ENCODE measurements at places on chromosomes 13 and 19.

GRCh38 chr13:67071918-67072598 lies 158.1 kb downstream of the PCDH9 start:
- no peak for DNase-seq

DNA sequence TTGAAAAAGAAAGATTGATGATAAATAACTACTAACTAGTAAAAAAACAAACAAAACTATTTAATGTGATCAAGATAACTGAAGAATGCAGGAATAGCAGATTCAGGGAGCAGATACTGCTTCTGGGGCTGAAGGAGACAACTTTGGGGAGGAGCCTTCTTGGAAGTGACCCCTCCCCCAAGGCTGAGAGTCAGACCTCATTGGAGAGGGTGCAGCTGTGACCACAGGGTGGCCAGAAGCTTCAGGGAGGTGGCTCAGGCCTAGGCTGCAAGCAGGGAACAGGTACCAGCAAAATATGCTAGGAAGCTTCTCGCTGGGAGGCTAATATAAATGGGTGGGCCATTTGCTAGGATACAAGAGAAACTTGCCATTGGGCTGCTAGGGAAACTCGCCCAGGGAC lies 149.9 kb downstream of the MYO16 start:
- no peak for DNase-seq

GRCh38 chr19:53254411-53255341 lies at the start of gene ZNF677:
Gene ZNF677, minus strand, starts transcription at chr19:53254873. Its CDS starts 3,323 bp downstream, at chr19:53251550.
- DNase-seq: peak; percentile 95

GRCh38 chr13:20780317-20780716 lies 6.6 kb upstream of the EEF1AKMT1 start:
- DNase-seq: no peak

DNA sequence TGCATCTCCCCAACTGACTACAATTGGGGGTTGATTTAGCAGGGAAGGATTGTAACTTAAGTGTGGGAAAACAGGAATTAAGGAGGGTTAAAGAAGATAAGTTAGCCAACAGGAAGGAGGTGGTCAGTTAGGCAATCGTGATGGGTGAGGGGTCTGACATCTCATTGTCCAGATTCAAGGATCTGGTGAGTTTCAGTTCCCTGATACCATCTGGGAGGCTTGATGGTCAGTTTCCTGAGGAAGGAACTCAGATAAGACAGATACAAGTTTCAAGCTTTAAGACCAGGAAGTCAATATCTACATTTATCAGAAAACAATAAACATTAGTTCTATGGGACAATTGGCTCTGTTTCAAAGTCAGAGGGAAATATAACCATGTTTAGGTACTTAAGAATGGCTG lies 601.8 kb downstream of the SLITRK6 start:
- no peak for DNase-seq

DNA sequence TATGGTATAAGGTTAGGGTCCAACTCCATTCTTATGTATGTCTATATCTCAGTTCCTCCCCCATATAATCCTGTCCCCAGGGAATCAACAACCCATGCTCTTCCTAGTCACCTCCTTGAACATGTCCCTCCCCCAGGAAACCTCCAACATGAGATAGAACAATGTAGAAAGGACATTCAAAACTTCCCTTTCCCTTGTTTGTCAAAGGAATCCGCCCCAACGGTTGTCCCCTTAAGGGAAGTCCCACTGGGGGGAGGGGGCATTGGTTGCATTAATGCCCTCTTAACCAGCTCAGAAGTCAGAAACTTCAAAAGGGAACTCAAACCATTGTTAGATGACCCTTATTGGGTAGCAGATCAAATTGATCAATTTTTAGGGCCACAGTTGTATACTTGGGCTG lies 6.8 kb upstream of the ZNF561 start:
- DNase-seq: no peak

- DNase-seq: peak; percentile 44
Observed at GRCh38 chr13:109384491-109385241, 401.7 kb downstream of the IRS2 start.

GRCh38 chr19:45296355-45296754 lies 26.3 kb downstream of the CKM start:
- no peak for DNase-seq

DNA sequence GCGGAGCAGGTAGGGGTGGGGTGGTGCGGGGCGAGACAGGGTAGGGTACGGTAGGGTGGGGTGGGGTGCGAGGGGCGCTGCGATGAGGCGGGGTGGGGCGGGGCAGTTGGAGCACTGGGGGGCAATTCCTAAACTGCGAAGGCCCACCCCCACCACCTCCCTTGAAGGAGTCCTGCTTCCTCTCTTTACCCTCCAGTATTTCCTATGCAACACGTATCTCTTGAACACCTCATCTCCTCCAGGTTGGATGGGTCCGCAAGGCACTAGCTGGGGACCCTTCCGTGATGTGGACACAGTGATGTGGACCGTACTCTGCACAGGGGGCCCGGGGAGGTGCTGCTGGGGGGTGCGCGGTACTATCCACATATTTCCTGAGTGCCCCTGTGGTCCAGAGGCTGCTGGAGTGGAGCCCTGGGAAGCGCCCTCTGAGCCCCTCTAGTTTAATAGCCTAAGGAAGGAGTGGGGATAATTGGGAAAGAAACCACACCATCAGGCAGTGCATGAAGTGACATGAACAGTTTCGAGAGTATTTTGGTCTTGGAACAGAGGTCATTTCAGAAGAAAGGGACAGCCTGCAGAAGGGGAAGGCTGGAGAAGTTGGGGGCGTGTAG lies 1.1 kb downstream of the IL17D start:
- DNase-seq: no peak

DNA sequence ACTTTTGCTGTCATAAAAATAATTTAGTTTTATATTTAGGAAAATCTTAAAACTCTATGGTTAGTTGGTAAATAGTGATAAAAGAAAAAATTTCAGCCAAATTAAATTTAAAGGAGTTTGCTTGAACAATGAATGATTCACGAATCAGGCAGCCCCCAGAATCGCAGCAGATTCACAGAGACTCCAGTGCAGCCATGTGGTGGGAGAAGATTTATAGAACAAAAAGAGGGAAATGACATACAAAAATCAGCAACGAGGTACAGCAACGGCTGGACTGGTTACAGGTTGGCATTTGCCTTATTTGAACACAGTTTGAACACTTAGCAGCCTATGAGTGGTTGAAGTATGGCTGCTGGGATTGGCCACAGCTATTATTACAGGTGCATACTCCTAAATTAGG lies 96.4 kb upstream of the MYCBP2 start:
- DNase-seq: no peak

GRCh38 chr13:39557285-39557955 lies 45.6 kb downstream of the LHFPL6 start:
- DNase-seq: no peak

- DNase-seq: no peak
Observed at GRCh38 chr13:25384758-25385410, 13.1 kb downstream of the ATP8A2 start.

DNA sequence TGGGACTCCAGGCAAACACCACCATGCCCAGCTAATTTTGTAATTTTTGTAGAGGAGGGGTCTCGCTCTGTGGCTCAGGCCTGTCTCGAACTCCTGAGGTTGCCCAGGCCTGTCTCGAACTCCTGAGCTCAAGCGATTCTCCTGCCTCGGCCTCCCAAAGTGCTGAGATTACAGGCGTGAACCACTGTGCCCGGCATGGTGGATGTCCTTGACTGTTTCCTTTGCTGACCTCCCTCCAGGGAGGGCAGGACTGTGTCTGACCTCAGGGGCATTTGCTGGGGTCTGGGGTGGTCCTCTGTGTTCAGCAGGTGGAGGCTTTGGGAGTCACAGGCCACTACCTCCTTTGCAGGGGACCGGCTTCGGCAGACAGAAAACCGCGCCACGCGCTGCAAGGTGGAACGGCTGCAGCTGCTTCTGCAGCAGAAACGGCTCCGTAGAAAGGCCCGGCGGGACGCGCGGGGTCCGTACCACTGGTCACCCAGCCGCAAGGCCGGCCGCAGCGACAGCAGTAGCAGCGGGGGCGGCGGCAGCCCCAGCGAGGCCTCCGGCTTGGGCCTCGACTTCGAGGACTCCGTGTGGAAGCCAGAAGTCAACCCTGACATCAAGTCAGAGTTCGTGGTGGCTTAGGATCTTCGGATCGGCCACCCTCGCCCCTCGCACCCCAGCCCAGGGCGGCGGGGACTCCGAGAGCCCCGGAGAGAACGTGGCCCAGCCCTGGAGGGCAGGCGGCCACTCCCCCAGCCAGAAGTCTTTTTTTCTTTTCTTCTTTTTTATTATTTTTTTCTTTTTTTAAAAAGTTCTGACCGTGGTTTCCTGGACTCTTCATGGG lies 8.5 kb downstream of the MIDN start:
- no peak for DNase-seq

- DNase-seq: no peak
Observed at GRCh38 chr13:46124531-46124966, 19.7 kb upstream of the CPB2 start.

DNA sequence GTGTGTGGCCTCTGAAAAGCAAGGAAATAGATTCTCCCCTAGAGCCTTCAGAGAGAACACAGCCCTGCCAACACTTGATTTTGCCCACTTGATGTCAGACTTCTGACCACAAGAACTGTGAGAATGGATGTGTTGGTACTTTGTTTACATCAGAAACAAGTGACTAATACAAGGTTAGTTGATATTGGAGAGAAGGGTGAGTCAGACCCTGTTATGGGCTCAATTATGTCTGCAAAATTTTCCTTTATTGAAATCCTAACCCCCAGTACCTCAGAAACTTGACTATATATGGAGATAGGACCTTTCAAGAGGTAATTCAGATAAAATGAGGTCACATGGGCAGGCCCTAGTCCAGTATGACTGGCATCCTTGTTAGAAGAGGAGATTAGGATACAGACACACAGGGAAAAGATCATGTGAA lies 226.7 kb downstream of the RFC3 start:
- DNase-seq: peak; percentile 63

GRCh38 chr19:49387936-49388372 lies at the start of gene KASH5:
Gene KASH5, plus strand, starts transcription at chr19:49388249. Its CDS starts 2,635 bp downstream, at chr19:49390884.
- no peak for DNase-seq

GRCh38 chr13:46726347-46726746 lies 70.6 kb downstream of the ESD start:
- no peak for DNase-seq

DNA sequence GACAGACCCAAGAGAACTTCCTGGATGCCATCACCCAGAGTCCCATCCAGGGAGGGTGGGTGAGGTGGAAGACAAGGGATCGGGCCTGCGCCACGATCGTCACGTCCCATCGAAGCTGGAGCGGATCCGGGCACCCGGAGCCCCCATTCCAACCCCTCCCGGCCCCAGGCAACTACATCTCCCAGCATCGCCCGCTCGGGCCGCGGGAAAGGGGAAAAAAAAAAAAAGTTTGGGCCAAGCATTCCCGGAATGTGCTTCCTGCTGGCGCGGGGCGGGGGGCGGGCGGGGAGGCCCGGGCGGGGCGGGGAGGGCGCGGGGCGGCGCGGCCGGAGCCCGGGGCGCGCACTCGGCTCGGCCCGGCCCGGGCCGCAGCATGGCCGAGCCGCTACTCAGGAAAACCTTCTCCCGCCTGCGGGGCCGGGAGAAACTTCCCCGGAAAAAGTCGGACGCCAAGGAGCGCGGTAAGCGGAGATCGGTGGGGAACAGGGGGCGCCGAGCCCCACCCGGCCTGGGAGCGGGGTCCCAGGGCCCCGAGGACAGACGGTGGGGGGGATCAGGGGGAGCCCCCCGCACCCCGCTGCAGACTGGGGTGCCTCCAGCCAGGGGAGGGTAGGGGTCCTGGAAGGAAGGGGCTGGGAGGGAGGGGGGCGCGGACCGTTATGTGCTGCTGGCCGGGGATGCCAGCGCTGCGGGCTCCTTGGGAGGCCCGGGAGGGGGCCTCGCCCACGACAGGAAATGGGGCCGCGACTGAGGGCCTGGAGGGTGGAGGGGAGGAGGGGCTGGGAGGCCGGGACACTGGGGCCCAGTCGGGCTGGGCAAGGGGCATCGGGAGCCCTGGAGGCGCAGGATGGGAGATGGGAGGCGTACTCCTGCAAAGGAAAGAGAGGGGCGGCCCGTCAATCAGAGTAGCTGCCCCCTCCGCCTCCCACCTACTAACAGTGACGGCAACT lies at the start of gene SYDE1:
TSS of gene SYDE1 (plus strand) at position 341 of the 950 bp plus-strand sequence. CDS start at position 374, 33 bp downstream.
- DNase-seq: peak; percentile 89

Measured in AG08395 (cell line).